Activated T-cell treated with anti-CD3 and anti-CD28 coated beads, Interleukin-2, amount 50 U/mL, for 1 hour (primary cell): ENCODE measurements at places on chromosomes 12 and 14.

- DNase-seq, result no peak
These were observed 251.5 kb downstream of the FOXN3 start for GRCh38 chr14:89165189-89166181.

GRCh38 chr12:47758834-47759690, at the start of gene RAPGEF3:
RAPGEF3 (minus strand) TSS chr12:47758880; CDS start chr12:47758556, 324 bp downstream.
- peak; percentile 77 for DNase-seq

- no peak for DNase-seq
These were observed 117.8 kb downstream of the HMGA2 start for GRCh38 chr12:65942102-65942501.

DNA sequence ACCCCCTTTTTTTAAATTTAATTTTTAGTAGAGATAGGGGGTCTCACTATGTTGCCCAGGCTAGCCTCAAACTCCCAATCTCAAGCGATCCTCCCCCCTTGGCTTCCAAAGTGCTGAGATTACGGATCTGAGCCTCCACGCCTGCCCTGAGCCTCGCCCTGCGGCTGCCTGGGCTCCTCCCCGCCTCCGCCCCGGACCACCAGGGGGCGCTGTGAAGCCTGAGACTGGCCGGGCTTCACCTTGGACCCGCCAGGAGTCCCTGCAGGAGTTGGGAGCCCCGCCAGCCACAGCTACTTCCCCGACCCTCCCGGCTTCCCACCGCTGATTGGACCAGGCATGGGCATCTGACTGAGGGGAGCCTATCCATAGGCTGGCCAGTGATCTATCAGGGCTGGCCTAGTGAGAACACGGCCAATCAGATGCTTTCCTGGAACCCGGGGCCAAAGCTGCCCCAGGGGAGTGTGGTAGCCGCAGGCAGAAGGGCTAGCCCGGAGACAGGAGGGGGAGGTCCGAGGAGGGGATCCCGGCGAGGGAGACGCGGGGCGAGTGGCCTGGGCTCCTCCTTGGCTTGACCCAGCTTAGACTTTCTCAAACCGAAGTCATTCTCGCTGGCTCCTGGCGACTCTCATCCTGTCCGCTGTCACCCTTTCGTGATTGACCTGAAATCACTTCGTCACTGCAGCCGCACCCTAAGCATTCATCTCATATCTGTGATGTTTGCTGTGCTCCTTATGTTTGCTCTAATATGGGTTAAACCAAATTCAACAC, 15.1 kb upstream of the ANKRD9 start:
- peak; percentile 94 for DNase-seq

DNA sequence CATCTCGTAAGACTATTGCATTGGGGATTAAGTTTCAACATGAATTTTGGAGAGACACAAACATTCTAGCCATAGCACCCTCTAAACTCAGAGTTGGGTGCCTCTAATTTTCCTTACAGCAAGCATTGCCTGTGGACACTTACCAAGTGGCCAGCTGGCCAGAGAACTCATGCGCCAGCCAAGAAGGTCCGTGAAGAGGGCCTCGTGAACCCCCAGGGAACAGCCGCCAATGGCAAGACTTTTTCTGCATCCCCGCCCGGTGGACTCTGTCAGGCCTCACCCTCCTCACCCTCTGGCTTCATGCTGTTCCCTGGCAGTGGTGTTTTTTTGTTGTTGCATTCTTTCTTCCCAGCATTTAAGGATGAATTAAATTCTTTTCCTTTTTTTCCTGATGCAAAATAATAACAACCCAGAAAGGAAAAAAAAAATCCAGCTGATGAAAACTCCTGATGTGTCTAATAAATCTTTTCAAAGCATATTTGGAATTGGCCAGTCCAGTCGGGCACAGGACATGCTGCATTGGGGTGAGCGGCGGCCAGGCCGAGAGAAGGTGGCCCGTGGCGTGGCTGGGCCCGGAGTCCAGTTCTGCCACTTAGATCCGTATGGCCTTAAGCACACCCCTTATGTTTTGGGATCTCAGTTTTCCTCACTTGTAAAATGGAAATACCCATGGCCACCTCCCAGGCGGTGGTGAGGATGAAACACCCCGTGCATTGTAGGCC, 191.9 kb upstream of the DIO3 start:
- no peak for DNase-seq

DNA sequence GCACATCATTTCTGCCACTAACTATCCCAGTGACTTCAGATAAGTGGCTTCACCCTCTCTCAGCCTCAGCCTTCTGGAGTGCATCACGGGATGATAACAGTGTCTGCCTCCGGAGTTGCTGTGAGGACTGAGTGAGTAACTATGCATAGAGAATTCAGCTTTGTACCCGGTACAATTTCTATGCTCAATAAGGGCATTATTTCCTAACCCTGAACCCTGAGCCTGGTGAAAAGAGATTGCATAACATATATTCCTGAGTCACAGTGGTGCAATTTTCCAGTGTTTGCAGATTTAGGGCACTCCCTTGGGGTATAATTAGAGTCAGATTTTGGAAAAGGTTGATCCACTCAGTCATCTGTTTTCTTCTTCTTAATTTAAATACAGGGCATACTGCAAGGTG, 181.1 kb downstream of the PTPN11 start:
- no peak for DNase-seq

GRCh38 chr14:50932156-50932555, 12.1 kb downstream of the PYGL start:
- no peak for DNase-seq
